ENCODE measurements at places on chromosomes 7 and 10. TPM values are rescaled to one million over a fixed set of nuclear protein-coding genes. Genes with fewer than 3 reads are reported as not detected.

The GPR15LG gene
- total RNA-seq, result not detected

DNA sequence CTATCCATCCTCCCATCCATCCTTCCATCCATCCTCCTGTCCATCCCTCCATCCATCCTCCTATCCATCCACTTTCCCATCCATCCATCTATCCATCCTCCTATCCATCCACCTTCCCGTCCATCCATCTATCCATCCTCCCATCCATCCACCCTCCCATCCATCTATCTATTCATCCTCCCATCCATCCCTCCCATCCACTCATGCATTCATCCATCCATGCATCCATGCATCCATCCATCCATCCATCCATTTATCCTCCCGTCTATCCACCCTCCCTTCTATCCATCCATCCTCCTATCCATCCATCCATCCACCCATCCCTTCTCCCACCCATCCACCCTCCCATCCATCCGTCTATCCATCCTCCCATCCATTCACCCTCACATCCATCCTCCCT, 25.2 kb upstream of the PSMG3 start:
- H3K27ac ChIP-seq, result no peak overlapping the region
- H3K36me3 ChIP-seq, result no peaks in the 10 kb centered on the region
- H3K4me3 ChIP-seq, result no peak overlapping the region
- H3K27me3 ChIP-seq, result peaks cover 7% of the 10 kb centered on the region
- no peak for DNase-seq

- no peaks in the 10 kb centered on the region for H3K4me1 ChIP-seq
- no peaks in the 10 kb centered on the region for H3K27me3 ChIP-seq
- H3K4me3 ChIP-seq, result no peak overlapping the region
- no peaks in the 10 kb centered on the region for H3K36me3 ChIP-seq
- DNase-seq, result no peak
Observed at GRCh38 chr10:1966712-1967376, 229.5 kb upstream of the ADARB2 start.

- H3K27me3 ChIP-seq, result no peaks in the 10 kb centered on the region
- no peaks in the 10 kb centered on the region for H3K36me3 ChIP-seq
- no peaks in the 10 kb centered on the region for H3K4me1 ChIP-seq
- H3K4me3 ChIP-seq, result no peak overlapping the region
Observed at GRCh38 chr7:117068511-117069145, 115.3 kb downstream of the ST7 start.

Measured in HCT116 (cell line).